ENCODE measurements at places on chromosomes 7 and 10.

DNA sequence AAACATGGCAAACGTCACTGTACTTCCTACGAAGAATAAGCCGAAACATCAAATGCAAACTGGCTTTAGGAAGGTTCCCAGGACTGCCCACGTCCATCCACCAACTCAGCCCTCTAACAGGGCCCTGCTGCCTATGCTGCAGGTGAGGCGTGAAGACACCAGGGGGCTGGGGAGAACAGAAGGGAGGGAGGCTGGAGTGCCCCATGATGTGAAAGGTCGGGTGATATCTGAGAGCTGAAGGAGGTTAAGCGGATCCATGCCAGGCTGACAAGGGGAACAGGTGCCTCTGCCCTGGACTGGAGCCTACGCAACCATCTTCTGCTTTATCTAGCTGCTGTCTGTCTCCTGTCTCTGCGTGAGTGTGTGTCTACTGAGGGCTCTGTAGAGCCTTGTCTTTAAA lies 40.2 kb upstream of the ATP6V0A4 start:
- DNase-seq = no peak

- DNase-seq = no peak
Measured at GRCh38 chr7:23232966-23233365, 13.6 kb upstream of the GPNMB start.

GRCh38 chr10:93482145-93482834 lies at the start of gene MYOF:
MYOF (minus strand) TSS chr10:93482334; CDS start chr10:93482194, 140 bp downstream.
- no peak for DNase-seq

DNA sequence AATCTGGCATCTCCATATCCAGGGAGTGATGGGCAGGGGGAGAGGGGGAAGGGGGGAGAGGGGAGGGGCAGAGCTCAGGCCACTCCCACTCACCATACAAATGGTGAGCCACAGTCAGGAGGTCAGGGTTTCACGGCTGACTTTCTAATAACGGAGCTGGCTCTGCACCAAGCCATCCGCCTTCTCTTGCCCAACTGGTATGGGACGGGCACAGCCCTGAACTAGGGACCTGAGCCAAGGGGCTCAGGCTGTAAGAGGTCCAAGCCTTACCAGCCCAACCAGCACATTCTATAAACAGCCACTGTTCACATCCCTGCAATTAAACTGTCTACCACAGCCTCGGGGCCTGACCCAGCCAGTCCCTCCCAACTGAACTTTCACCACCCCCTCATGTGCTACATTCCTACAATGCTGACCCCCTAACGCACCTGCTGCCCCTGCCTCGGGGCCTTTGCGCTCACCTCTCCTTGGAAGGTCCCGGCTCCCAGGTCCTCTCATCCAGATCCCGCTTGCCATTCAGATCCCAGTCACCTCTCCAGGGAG lies 32.5 kb downstream of the RGS10 start:
- no peak for DNase-seq

DNA sequence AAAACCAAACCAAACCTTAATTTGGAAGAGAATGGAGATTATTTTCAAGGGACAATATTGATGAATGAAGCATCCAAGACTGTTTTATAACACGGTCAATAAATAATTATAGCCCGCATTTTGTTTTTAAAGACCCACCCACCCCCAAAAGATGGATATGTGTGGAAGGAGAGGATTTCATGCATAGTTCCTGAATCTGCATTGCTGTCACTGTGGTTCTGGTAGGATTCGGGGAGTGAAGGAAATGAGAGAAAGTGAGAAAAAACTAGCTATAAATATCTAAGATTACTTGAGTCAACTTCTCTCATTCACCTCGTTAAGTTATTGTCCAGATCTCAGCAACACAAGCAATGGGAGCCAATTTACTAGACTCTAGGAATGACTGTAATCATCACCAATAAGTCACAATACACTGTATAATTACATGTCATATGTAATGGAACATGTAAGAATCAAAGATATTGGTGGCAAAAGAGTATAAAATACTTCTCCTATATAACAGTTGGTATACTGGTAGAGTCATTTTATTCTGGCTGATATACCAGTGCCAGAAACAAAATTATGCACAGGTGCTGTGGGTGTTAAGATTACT lies 30.2 kb downstream of the NAMPT start:
- DNase-seq = no peak

GRCh38 chr7:100156331-100157068 lies 2.0 kb downstream of the TRAPPC14 start:
- peak; percentile 37 for DNase-seq

- no peak for DNase-seq
Measured at GRCh38 chr7:87152897-87153641, 816 bp downstream of the DMTF1 start.

DNA sequence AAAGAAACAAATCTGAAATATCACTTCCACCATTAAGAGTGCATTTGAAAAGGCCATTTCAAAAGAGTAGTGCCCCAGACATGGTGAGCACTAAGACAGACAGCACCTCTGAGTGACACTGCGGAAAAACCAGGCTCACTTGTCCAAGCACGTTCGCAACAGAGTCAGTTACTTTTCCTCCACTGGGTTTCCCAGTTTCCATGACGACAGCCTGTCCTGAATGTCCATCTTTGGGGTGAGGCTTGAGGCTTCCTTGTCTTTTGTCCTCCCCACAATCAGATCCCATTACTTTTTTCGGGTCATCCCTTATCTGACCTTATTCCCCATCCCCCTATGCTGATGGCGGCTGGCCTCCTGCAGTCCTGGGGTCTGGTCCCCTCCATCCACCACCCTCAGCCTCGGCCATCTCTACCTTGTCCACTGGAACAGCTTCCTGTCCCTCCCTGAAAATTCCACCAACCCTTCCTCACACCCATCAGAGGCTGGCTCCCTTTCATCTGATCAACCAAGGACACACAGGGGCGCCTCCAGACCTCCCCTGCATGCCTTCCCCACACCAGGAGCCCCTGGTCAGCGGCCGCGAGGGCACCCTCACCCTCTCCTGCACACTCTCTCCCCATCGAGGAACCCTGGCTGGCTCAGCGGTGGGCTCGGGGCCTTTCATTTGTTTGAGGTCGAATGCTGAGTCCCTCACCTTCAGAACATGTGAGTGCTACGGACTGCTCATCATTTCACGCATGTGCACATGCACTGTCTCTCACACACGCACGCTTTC lies 363.6 kb downstream of the DNAJB6 start:
- DNase-seq = no peak
